ENCODE measurements at places on chromosomes 2 and 18.

DNA sequence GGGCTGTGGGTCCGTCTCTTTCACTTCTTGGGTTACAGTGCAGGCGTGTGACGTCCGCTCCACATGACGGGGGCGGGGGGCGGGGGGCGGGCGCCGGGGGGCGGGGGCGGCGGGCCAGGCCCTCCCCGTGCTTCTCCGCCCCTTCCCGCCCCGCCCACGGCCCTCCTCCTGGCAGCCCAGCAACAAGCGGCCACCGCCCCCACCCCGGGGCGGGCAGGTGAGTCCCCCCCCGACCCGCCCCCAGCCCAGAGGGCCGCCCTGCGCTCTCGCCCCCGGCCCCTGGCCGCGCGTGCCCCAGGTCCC lies 3.6 kb downstream of the ZNF516 start:
- no peak for DNase-seq

GRCh38 chr2:88010136-88010535 lies 6.2 kb downstream of the RNU2-63P start:
- DNase-seq = no peak

DNA sequence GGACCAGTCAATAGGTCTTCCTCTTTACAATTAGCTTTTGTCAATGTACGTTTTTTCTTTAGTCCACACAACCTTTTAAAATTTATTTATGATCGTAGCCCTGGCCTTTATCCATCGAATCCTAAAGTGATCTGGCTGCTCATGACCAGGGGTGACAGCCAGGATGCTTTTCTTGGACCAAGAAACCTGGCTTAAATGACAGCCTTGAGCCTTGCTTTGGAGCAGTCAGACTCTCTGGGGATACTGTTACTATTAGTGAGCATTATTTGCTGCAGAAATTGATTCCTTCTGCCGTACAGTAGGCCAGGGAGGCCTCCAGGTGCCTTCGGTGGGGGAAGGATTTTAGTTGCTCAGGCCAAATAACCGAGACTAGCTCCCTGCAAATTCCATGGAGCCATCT lies 70.2 kb downstream of the AGAP1 start:
- DNase-seq = no peak

- no peak for DNase-seq
These were observed 220.4 kb downstream of the CPS1 start for GRCh38 chr2:210776756-210777155.

GRCh38 chr2:183250061-183250460 lies 125.8 kb downstream of the NUP35 start:
- DNase-seq = no peak

DNA sequence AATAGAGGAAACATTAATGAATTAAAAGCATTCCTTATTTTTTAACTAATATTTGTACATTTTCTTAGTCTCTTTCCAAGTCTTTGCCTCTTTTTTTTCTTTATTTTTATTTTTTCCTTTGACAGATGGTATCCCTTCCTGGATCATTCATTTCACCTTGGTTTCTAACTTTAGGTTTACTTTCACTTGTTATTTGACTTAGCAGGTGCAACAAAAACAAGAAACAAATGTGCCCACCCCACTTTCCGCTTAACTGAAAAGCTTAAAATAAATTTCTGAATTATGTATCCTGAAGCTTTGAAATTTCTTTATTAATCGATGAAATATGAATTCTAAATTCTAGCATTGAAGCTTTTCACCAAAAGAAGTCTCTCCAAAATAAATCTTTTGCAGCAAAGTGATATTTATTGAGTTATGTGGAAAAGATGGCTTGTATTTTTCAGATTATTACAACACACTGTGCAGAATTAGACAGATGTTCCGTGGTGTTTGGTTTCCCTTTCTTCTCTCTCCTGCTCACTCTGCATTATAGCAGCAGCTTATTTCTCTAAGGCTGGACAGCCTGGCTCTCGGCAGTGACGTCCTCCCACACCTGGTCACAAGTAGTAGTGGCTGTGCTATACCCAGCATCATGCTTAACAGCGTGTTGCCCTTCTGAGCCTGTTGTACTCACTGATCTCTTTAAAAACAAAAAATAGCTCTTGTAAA lies 99.1 kb upstream of the ZNF397 start:
- DNase-seq = no peak

- no peak for DNase-seq
These were observed 31.0 kb upstream of the MAP3K20 start for GRCh38 chr2:173044686-173045085.

DNA sequence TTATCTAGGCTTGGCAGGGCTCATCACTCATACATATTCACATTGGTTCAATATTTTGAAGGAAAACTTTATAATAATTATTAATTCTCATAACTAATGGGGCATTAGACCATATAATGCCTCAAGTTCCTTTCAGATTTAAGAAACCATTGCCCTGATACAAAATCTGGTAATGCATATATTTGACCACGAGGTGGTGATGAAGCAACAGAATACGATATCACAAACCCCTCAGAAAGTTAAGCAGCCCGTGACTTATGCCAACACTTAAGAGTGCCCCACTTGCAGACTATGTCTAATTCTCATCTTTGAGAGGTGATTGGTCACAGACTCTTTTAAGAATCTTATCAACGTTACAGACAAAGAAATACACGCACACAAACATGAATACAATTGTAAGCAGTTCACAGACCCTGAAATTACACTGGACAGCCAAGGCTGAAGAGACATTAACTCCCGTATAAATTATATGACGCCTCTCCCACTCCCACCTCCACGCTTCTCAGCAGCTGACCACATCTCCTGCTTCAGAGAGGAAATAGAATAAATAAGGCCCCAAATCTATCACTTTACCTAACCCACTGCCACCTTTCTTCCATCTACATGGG lies 20.7 kb upstream of the DNAH6 start:
- no peak for DNase-seq

DNA sequence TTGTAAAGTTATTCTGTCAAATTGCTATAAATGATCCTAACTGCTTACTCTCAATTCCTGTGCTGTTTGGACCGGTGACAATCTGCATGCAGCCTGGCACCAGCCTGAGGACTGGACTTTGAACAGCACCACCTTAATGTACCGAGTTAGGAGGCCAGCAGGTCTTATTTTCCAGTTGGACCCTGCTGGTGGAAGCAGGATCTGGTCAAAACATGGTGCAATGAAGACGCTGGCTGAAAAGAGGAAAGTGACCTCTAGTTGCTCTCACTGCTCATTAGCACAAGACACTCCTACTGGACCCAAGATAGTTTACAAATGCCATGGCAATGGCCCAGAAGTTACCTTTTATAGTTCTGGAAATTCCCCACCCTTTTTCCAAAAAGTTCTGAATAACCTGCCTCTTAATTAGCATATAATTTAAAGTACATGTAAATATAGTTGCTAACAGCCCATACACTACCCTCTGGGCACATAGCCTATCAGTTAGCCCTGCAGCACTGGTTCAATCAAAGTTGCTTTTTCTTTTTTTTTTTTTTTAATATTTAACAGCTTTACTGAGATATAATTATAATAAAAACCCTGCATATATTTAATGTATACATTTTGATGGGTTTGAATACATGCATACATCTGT lies 35.8 kb downstream of the RBKS start:
- DNase-seq = no peak

- DNase-seq = no peak
These were observed 66.7 kb downstream of the PDE1A start for GRCh38 chr2:182359990-182360662.

- DNase-seq = no peak
These were observed 773 bp downstream of the CMPK2 start for GRCh38 chr2:6864923-6865345.

DNA sequence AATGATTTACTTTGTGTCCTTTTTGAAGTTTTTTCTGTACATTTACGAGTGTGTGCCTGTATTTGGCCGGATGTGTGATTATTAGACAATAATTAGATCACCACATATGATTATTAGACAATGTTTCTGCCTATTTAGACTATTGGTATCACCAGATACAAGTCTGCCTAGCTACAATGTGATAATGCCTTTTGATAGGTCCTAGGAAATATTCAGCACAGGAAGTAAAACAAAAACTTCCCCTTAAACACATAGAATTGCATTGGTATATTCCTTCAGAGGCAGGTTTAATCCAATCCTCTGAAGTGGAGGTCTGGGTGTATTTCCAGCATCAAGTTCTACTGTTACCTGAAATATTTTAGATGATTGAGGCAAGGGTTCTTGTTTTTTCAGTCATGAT lies 275.1 kb downstream of the TGIF1 start:
- DNase-seq = no peak

- no peak for DNase-seq
These were observed 201 bp upstream of the TRAPPC12 start for GRCh38 chr2:3379339-3379646.

DNA sequence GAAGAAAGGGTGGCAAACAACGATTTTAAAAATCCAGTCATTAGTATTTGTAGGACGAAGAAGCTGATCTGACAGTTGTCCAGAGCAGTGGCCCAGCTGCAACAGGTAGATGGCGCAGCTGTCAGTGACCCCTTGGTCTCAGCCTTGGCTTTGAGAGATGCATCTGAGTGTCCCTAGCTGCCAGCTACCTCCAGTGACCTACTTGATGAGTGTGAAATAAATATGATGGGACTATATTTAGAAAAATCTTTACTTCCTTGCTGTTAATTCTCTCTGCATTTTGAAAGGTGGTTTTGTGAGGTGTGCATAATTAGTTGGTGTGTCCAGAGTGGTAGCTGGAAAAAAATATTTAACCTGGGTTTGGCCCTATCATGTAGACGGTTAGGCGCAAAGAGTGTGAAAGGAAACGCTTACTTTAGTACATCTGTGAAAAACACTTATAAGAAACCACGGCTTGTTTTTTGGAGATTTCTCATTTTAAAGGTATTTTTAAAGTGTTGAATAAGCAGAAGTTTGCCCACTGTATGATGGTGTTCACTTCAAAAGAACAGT lies 963 bp downstream of the INPP1 start:
- DNase-seq = no peak

GRCh38 chr2:27221166-27221565 lies 4.0 kb downstream of the CAD start:
- DNase-seq = no peak

GRCh38 chr2:224211181-224211480 lies 172.0 kb upstream of the SERPINE2 start:
- no peak for DNase-seq

GRCh38 chr2:191115391-191115790 lies 35.4 kb downstream of the STAT4 start:
- no peak for DNase-seq

- DNase-seq = no peak
These were observed 172.9 kb downstream of the SLC8A1 start for GRCh38 chr2:40279001-40279400.

DNA sequence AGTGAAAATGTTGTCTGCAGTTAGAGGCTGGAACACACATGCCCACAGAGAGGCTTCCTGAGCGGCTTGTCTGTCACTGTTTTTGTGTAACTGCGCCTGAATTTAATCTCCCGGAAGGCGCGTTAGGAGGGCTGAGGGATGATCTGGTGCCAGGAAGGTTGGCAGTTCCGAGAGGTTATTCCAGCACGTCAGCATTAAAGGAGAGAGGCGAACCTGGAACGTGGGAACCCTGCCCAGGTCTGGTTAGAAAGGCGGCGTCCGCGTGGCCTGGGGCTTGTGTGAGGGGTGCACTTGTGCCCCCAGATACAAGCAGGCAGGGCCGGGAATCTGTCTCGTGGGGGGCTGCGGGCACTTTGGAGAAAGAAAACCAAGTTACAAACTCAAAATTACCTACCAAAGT lies 75.3 kb downstream of the NFATC1 start:
- no peak for DNase-seq

DNA sequence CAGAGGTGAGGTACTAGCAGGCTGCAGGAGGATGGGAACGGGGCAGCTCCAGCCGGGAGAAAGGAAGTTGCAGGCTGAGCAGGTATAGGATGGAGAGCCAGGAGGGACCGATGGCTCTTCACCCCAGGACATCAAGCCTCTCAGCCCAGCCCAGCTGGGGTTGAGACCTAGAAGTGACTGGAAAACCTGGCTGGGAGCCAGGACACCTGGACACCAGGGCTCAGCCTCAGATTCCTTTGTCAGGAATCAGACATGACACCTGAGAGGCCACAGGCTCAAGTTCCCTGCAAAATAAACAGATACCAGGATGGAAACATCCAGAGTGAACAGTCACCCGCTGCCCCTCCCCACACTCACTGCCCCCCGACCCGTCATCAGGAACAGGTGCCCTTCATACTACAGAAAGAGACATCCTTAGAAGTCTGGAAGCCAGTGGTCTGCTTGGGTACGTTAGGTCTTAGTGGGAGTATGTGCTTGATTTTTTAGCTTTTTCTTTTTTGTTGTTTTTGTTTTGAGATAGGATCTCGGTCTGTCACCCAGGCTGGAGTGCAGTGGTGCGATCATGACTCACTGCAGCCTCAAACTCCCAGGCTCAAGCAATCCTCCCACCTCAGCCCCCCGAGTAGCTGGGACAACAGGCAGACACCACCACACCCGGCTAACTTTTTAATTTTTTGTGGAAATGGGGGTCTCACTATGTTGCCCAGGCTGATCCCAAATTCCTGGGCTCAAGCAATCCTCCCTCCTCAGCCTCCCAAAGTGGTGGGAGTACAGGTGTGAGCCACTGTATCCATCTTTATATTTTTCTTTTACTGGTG lies 95.7 kb upstream of the STPG4 start:
- DNase-seq = no peak

DNA sequence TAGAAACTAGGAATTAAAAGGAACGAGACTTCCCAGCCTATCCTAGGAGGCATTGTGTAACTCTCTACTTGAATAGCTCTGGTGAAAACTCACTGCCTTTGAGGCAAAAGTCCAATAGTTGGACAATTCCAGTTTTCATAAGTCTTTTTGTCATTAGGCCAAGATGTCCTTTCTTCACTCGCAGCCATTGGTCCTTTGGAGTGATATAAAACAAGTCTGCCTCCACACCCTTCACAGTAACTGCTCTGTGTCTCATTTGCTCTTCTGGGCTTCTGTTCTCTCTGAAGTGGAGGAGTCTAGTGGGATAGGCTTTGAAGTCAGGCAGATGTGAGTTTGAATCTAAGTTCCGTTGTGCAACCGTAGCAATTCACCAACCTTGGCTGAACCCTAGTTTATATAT lies 28.2 kb downstream of the ANTXR1 start:
- no peak for DNase-seq

- no peak for DNase-seq
These were observed 30.9 kb downstream of the LONRF2 start for GRCh38 chr2:100291152-100291970.

GRCh38 chr2:52676056-52676455 lies 1091.5 kb upstream of the CHAC2 start:
- no peak for DNase-seq

GRCh38 chr18:3401669-3402620 lies 48.0 kb upstream of the TGIF1 start:
- no peak for DNase-seq

DNA sequence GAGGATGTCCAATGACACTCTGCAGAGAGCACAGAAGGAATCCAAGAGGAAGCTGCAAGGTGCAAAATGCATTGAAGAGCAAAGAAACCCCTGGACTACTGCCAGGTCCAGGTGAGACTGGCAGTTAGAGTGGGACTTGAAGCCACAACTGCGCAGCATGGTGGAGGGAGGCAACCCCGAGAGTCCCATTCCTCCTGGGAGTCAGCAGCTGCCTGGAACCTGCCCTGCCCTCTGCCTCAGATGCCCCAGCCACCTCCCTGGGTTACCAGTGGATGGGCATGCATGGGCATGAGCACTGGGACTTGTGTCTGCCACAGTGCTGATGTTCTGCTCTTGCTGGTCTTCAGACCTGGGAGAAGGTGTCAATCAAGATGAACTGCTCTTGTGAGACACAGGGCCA lies 43.2 kb downstream of the ANKMY1 start:
- no peak for DNase-seq

Measured in cortex of kidney (tissue), 1 donor.